ENCODE measurements at places on chromosomes 12 and 14.

GRCh38 chr14:59600211-59600945, 23.8 kb upstream of the CCDC175 start:
- no peak for DNase-seq

- no peak for DNase-seq
These were observed 157.2 kb upstream of the EEA1 start for GRCh38 chr12:93086288-93086727.

DNA sequence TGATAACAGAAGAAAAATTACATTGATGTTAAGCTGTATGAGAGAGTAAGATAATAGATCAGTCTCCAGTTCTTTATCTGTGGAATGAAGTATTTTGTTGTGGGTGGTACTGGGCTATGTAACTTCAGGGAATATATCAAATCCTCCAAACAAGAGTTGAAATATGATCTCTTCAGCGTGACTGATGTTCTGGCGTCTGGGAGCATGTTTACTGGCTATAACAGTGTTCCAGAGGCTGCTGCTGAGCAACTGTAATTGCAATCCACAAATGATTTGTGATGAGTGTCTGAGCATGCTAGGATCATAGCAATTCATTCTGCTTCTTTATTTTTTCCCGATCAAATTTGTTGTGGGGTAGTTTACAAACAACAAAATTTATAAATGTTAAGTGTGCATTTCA, 18.6 kb upstream of the CCDC198 start:
- no peak for DNase-seq

DNA sequence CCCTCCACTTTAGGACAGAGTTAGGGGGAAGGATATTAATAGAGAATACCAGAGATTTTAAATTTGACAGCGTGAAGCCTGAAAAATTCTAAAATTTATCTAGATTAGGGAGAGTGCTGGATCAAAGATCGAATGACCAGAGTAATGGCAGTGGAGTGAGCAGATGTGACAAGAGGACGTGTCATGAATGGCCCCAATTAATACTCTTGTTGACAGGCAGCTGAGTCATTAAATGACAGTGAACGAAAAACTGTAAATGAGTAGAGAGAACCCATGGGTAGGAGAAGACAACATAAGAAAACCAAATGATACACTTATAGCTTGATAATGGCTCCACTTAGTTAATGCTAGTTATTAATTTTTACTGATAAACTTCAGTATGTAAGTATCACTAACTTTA, 73.9 kb upstream of the PLEKHA5 start:
- DNase-seq = no peak

DNA sequence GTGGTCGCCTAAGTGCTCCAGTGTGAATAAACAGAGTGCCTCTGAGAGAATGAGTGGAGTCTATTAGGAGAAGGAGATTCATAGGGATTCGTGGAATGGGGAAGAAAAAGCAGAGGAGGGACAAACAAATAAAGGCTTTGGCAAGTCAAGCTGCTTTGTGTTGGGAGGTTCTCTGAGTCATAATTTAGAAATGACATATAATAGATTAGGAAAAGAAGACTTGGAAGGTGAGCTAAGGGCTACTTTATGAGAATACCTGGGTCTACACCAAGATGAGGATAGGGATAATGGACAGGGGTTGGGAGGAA, 6.4 kb upstream of the NTN4 start:
- no peak for DNase-seq

Measured in midbrain (tissue), 1 donor.